IPS-NIHi11 (cell line): ENCODE measurements at places on chromosomes 3 and 15.
A peak's percentile ranks its signal among the peaks of the same experiment; 100 is the strongest.

GRCh38 chr3:81763001-81763400 is 1.6 kb upstream of the GBE1 start:
- DNase-seq: no peak

- peak; percentile 75 for DNase-seq
Observed at GRCh38 chr15:80977627-80978036, 12.0 kb downstream of the MESD start.

DNA sequence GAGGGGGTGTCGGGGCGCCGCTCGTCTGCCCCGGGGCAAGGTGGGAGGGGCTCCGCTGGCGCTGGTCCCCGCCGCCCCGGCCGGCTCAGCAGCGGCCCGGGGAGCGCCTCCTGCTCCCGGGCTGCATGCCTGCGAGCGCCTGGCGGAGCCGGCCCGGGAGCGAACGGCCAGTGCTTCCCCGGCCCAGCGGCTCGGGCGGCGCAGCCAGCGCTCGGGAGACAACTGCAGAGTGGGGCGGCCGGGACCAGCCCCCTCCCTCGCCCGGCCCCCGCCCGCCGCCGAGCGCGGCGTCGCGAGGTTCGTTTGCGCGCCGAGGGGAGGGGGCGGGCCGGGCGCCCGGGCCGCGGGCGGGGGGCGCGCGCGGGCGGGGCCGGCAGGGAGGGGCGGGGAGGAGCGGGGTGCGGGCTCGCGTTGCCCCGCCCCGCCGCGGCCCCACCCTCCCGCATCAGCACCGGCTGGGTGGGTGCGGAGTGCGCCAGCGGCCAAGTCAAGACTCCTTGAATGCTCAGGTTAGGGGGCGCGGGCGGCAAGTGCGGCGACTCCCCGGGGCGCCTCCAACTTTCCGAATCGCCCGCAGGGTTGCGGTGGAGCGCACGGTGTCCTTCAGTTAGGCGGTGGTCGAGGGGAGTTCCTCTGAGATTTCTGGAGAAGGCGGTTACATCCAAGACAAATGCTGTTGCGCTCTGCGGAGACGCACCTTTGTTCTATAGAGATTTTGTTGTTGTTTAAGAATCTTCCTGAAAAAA is at the start of gene RGMA:
Gene RGMA, minus strand, starts transcription at position 231 of the 746 bp plus-strand sequence. CDS start 279 bp downstream, outside the sequence.
- peak; percentile 88 for DNase-seq

GRCh38 chr3:57709559-57709958 is 16.7 kb upstream of the DENND6A start:
- DNase-seq: no peak

GRCh38 chr15:97840501-97840900 is 120.0 kb upstream of the ARRDC4 start:
- no peak for DNase-seq

DNA sequence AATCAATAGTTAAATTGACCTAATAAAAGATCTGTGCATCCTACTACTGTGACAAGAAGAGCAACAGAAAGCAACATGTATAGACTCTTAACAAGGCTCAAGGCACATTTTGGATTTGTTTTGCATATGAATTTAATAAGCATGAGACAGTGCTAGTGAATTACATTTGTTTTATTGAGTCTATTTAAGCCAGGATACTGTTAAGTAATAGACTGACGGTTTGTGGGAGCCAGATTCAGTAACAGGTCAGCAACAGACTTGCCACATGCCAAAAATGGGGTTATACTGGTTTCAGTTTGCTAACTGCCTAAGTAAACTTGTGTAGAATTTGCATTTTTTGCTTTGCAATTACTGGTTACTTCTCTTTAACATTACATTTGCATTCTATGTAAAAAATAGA is 54.0 kb downstream of the MBNL1 start:
- no peak for DNase-seq

GRCh38 chr3:127652246-127652995 is 20.3 kb upstream of the ABTB1 start:
- DNase-seq: peak; percentile 83

DNA sequence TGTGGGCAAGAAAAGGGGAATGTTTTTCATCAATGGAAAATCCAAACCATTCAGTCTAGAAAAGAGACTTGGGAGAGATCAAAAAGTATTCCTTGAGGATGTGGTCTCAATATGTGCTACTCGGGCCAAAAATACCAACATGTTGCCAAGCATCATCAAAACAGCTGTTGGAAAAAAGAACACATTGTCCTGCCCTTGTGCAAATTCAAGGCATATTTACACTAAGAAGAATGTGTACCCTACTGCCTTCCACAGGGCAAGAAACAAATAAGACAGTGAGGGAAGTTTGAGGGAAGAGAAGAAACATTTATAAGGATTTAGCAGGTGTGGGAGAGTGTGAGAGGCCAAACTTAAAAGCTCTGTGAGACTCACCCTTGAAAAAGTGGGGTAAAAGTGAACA is 252.1 kb downstream of the NTRK3 start:
- no peak for DNase-seq

- DNase-seq: no peak
Observed at GRCh38 chr3:186815435-186815834, 9.2 kb upstream of the RFC4 start.

DNA sequence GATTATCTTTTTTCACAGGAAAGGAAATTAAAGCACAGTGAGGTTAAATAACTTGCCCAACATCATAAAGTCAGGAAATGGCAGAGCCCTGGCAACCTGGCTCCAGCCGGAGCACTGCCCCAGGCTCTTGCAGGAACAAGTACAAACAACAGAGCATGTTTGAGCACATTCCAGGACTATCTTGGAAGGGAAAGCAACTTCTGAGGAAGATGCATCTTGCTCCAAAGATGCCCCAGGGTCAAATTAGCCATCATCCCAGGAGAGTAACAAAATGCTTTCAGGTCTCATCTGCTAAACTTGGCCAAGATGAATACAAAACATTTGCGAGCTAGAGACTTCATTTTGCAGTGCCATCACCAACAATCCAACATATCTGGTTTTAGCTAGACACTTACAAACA is 162.4 kb upstream of the LRRN1 start:
- no peak for DNase-seq

- no peak for DNase-seq
Observed at GRCh38 chr15:56038015-56038414, 44.6 kb upstream of the NEDD4 start.
